ENCODE measurements at places on chromosomes 7 and 10.

DNA sequence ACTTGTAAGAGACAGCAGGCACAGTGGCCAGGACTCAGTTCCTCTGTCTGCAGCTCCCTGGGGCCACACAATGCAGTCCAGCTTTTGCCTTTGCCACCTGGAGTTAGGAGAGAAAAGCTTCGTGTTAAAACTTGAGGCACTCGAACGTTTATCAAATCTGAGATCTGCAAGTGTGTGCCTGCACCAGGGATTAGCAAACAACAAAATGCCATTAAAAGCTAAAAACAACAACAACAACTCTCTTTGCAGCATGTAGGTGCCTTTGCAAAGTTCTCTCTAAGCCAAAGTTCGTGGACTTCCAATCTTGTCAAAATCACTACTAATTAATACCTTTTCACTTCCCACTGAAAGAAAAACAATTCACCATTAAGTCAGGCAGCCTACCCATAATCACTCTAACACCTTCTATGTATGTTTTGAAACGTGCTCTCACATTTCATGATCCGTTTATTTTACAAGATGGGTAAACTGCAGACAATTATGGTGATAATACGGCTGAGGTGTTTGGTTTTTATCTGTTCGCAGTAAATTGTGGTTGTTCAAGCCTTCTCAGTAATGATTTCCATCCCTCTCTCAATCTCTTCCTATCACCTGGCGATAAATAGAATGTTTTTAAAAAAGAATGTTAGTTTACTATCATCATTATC is 36.2 kb upstream of the SDK1 start:
- no peak for DNase-seq

GRCh38 chr7:17401791-17402627 is 103.6 kb downstream of the AHR start:
- DNase-seq: no peak

- no peak for DNase-seq
Measured at GRCh38 chr7:43570688-43571365, 12.1 kb upstream of the STK17A start.

DNA sequence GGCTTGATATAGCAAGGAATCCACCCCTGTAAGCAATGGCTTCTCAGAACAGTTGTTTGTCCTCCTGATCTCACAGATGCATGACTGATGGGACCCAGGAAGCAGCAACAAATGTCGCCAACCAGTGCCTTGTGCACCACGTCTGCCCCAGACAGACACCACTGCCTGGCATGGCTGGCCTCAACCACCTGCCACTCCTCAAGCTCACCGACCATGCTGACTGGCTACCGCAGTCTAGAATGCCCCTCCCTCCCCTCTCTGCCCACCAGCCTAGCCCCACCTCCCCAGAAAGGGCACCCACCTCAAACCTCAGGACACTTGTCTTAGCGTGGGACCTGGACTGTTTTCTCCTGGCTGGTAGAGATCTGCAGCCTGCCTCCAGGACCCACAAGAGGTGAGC is 24.0 kb downstream of the LRRC20 start:
- DNase-seq: no peak

- DNase-seq: no peak
Measured at GRCh38 chr7:41148521-41148951, 554.4 kb downstream of the INHBA start.

GRCh38 chr7:139738101-139738489 is 39.7 kb downstream of the HIPK2 start:
- no peak for DNase-seq

Data from stimulated activated CD4-positive, alpha-beta T cell treated with anti-CD3 and anti-CD28 coated beads, TNF-alpha, amount 100 ng/mL, for 24 hours (primary cell).